HFFc6 (cell line): ENCODE measurements at places on chromosomes 11 and 22. TPM values are rescaled to one million over a fixed set of nuclear protein-coding genes. Genes with fewer than 3 reads are reported as not detected.

GRCh38 chr11:32529994-32530588, 53.5 kb upstream of the EIF3M start:
- DNase-seq, result no peak

DNA sequence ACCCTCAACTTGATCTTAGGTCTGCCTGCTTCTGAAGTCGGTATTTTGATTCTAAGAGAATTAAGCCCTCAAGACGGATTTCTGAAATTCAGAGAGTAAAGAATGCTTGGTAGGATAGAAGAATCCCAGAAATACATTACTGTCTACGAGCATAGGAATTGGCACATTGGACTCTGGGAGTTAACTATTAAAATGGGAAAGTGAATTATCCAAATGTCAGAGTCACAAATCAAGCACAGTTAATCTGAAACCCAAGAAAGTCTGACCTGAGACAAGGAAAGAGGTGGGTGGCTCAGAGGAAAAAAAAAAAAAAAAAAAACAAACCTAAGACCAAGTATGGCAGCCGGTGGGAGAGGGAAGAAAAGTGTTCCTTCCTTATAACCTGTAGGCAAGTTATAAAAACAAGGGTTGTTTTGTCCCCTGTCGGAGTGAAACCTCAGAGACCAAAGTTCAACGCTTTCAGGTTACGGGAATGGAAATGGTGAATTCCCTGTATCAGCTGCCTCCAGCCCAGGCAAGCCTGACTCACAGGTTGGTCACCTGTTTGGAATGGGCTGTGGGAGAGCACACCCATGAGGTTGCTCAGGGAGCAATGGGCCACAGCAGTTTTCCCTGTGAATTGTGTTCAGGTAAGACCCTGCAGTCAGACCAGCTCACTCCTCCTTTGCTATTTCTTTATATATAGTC, 139.0 kb downstream of the ETS1 start:
- DNase-seq, result peak; percentile 64

DNA sequence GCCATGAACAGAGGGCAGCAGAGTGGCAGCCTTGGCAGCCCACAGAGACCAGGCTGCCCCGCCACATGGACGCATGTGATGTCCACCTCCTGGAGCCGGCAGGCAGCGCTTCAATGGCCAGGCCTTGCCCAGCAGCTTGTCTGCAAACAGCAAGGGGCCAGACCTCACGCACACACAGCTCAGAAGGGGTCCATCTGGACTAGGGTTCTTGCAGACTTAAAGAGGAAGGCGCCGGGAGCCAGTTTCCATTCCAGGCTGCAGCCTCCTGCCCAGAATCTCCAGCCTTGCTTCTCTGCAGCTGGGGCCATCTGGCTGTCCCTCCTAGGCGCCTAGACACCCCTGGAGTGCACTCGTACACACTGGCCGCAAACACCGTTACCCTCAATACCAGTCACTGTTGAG, 91.9 kb upstream of the TMEM45B start:
- DNase-seq, result no peak

The EI24 gene
- 92.1 to 108 TPM (median 103 TPM) in 3 replicates for total RNA-seq
